ENCODE measurements at places on chromosomes 13 and 19.

DNA sequence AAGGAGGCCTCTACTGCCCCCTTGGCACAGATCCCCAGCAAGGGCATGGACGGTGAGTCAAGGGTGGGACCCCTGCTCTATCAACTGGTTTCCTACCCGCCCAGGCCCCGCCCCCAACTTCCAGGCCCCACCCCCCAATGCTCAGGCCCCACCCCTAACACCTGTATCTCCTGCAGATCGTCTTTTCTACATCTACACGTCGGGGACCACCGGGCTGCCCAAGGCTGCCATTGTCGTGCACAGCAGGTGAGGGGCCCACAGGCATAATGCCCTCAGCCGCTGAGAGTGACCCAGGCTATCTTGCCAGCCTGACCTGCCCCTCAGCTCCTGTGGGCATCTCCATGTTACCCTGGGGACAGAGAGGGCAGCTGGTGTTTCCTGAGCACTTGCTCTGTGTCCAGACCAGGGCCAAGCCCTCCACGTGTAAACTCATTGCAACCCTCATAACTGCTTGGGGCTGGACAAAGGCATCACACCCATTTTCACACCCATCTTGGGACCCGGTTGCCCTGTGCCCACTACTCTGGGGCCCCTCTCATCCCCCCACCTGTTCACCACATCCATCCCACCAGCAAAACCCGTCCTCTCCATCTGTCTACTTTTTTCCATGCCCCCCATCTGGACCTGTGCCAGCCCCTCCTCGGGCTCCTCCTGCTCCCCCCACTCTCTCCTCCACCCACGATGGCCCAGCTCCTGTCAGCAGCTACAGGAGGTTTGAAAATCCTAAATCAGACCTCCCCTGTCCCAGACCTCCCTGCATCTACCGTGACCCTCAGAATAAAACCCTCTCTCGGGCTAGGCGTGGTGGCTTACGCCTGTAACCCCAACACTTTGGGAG, 17.2 kb downstream of the SLC27A1 start:
- DNase-seq = no peak

- DNase-seq = peak; percentile 30
Measured at GRCh38 chr13:114100446-114101357, 31.7 kb downstream of the RASA3 start.

DNA sequence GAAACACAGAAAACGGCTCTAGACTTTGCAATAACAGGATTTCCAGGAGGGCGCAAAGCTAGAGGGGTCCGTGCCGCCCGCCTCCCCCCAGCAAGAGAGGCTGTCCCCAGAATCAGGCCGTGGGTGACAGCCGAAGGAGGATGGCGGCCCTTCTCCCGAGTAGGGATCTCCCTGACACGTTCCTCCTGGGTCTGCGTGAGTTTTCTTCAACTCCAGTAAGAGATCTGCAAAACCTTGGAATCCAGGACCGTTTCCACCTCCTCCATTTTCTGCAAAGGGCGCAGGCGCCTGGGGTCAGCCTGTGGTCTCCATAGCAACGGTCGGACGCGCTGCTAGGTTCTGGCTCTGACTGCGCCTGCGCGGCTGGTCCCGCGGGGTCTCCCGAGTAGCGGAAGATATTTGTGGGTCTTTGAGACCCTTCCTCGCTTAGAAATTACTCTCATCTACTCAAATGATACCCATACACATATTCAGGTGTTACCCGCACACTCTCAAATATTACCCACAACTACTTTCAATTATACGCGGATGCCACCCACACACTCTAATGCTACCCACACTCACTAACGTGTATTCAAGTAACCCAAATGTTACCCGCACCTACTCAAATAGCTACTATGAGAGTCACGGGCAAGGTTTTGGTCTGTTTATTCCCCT, 2.1 kb downstream of the PNMA8C start:
- DNase-seq = peak; percentile 65

GRCh38 chr19:19538061-19538784, at the start of gene CILP2:
CILP2 (plus strand) TSS chr19:19538265; CDS start chr19:19538350, 85 bp downstream.
- no peak for DNase-seq

GRCh38 chr13:113954046-113954835, 19.6 kb downstream of the C13orf46 start:
- no peak for DNase-seq

DNA sequence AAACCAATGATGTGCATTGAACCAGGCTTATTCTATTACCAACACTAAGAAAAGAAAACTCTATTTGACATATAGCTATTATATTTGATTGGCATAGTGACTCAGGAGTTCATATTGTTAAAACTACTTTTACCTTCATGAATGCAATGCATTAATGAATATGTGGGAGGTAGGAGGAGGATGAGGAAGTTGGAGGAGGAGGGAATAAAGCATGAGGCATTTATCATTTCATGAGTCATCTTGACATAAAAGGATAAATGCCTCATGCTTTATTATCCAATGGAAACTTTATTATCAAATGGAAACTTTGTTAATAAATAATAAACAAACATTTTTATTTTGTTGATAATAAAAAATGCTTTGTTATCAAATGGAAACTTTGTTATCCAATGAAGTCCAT, 116.5 kb downstream of the SPRY2 start:
- DNase-seq = peak; percentile 79

DNA sequence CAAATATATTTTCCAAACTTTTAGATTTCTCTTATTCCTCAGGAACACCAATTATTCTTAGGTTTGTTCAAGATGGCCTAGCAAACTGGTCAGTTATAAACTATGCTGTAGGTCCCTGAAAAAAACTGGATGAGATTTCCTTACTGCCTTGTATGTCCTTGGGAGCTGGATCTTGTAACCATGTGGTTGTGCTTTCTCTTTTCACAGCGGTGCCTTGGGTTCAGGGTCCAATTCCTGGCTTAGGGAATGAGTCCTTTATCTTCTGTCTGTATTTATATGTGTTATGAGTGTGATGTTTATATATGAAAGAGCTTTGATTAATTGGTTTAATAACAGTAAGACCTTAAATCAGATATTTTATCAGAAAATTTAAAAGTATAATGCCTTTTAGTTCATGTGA, 23.5 kb upstream of the GRTP1 start:
- DNase-seq = no peak

Data from epithelial cell of esophagus (primary cell).